NCI-H345 (cell line): ENCODE measurements at places on chromosomes 1 and 21.

DNA sequence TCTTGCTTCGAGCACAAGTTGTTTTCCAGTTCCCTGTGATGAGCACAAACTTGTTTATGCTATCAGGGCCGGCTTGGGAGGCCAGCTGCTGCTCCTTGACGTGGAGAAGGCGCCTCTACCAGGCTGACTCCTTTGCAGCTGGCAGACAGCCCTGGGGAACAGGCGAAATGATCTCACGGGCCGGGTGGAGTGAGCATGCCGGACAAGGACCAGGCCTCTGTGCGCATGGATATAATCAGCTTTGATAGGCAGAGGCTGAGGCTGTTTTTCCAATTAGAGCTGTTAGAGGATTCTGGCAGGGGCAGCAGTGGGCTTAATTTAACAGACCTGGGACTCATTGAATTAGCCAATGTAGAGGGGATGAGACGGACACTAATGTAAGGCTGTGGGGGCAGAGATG lies 38.9 kb downstream of the FAM163A start:
- no peak for DNase-seq

DNA sequence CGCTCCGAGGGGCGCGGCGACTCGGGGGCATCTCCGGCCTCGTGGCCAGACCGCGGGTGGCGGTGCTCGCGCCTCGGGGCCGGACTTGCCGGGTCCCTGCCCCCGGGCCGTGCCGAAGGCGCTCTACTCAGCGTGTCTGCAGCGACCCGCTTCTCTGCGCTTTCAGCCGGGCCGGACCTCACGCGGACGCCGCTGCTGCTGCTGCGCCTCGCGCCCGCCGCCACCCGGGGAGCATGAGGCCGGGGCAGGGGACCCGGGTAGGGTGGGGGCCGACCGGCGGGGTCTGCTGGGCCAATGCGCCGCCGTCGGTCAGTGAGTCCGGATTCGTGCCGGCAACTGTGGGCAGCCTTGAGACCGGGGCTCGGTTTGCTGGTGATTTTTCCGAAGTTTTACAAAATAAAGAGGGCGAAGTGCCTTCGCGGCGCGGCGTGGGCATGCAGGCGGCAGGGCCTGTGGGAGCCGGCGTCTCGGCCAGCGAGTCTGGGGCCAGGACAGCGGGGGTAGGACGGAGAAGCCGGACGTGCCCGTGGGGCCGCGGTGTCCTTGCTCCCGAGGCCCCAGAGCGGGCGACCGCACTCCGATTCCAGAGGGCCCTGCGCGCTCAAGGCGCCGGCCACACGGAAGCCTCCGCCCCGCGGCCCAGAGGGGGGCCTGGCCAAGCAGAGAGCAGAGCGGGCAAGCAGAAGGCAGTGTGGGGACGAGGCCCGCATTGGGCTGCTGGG lies 749 bp downstream of the FAM163A start:
- DNase-seq = peak; percentile 21

GRCh38 chr1:107964336-107965109 lies 457 bp downstream of the VAV3 start:
- DNase-seq = peak; percentile 48

DNA sequence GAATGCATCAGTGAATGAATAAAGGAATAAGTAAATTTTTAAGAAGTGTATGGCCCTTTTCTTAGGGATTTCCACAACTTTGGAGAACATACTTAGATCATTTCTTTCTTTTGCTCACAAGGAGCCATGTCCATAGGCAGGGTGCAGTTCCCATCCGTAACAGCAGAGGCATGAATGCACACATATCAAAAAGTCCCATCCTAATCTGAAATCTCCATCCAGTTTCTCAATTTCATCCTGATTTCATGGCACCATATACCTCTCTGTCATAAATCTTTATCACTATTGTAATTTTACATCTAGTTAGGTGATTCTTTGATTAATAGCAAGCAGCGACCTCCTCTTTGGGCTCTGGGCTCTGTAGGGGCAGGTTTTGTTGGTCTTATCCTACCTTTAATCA lies 359.2 kb downstream of the RRAGC start:
- no peak for DNase-seq

GRCh38 chr1:119603695-119604094 lies 44.4 kb downstream of the ZNF697 start:
- no peak for DNase-seq

- no peak for DNase-seq
Measured at GRCh38 chr1:27418326-27419185, 26.1 kb downstream of the GPR3 start.

DNA sequence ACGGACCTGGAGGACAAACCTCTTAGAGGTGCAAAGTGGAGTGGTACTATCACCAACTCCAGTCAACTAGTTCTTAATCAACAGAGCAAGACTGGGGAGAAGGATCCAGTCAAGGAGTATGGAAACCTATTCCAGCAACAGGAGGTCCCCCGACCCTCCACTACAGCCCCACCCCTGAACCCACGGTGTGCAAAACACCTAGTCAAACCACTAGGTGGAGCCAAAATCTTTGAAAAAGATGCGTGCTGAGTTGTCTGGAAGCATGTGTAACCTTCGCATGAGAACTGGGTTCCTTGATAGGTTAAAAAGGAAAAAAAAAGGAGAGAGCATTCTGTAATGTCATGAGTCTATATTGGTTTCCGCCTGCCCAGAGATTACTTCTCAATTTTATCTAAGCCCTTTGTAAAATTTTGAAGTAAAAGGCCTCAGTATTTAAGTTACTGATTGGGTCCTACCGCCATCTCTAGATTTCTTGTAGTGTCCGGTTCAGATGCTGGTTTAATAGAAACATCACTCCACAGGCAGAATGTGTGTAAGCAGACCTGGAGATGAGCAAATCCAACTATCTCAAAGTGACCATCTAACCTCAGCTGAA lies 81.9 kb upstream of the HAO2 start:
- peak; percentile 57 for DNase-seq

- DNase-seq = no peak
Measured at GRCh38 chr1:22137004-22137720, 5.7 kb downstream of the WNT4 start.

- DNase-seq = no peak
Measured at GRCh38 chr21:8993284-8993942, 1528.0 kb upstream of the TPTE start.

DNA sequence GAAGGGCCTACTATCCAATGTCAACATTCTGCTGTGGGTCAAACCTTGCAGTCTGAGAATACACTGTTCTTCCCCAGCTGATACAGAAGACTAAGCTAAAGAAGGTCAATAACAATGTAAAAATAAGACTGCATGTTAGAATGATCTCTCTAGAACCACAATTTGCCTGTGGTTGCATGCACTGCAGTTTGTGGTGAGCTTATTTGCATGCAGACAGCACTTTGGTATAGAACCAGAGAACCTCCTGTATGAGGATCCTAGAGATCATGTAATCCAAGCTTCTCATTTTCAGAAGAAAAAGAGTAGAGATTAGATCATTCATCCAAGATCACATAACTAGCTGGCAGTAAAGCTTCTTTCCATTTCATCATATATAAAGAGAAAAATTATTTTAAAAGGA lies 15.8 kb downstream of the SYNJ1 start:
- no peak for DNase-seq

DNA sequence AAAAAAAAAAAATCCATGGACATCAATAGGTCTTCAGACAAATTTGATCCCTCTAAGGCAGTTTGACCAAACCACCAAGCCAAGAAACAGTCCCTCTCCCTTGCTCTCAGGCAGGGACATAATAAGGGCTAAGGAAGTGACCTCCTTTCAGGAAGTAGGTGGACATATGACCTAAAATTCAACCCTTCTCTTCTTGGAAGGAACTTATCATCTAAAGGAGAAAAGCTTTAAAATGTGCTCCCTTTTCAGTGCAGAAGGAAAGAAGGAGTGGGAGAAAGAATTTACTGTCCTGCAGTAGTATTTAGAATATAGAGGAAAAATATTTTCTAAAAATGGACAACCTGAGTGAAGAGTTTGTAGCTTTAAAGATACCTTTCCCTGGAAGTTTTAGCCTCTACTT lies 118.1 kb downstream of the DTL start:
- DNase-seq = no peak

- no peak for DNase-seq
Measured at GRCh38 chr21:44456214-44456914, 1.1 kb downstream of the LRRC3 start.

DNA sequence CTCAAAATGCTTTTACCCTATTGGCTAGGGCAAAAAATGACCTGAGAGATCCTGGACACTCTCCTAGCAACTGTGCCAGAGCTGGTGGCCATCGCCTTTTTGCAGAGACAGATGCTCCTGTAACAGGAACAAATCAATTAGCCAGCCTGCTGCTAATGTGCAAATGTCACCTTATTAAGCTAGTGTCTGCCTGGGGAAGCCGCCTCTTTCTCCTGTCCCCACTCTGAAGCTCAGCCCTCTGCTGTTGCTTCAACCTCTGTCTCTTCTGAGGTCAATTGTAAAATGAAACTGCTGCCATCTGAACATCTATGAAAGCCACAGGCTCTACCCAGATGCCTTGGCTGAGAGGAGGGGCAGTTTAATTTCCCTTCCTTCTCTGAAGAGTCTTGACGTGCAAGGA lies 85.5 kb upstream of the CACNA1E start:
- no peak for DNase-seq

DNA sequence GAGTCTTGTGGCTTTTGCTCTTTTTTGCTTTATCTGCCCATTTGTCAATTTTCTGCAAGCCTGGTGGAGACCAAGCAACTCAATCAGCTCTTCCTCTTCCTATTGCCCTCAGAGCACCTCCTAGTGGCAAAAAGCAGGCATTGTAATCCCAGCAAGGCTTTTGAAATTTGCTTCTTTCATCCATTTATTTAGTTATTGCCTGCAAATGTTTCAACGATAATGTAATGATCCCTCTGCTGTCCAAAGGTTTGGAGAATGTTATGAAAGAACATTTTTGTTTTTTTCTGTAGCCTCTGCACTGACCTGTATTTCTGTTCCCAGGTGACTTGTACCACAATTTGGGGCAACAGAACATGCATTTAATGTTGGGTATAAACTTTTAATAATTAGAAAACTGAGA lies 127.8 kb downstream of the GABPA start:
- DNase-seq = peak; percentile 5

DNA sequence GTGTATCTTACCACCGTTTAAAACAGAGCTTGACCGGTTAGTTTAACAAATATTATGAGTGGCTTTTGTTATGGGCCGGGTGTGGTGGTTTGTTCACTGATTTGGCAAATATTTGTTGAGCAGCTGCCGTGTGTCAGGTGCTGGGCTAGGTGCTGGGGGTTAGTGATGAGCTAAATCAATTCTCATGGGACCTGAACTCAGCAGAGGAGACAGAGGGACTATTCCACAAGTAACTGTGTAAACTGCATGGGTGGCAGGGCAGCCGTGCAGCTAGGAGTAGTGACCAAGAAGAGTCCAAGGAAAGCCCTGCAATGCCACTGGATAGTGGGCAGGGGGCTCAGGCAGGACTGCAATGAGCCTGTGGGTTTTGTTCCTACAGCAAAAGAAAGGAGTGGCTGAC lies 11.2 kb upstream of the C2CD2 start:
- DNase-seq = no peak

GRCh38 chr1:180215856-180216625 lies 14.0 kb upstream of the LHX4 start:
- DNase-seq = no peak

DNA sequence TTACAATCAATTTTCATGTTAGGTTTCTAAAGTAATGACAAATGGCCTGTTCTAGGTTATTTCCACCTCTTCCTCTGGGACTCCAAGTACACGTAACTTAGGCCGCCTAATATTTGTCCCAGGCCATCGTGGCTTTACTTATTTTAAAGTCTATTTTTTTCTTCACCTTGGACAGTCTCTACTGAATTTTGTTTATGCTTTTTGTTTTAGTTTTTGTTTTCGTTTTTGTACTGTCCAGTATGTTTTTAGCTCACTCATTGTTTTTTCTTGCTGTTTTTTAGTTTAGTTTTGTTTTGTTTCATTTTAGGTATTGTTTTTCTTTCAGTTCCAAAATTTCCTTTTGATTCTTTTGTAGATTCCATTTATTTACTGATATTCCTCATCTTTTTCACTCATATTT lies 187.7 kb upstream of the RNPC3 start:
- no peak for DNase-seq

DNA sequence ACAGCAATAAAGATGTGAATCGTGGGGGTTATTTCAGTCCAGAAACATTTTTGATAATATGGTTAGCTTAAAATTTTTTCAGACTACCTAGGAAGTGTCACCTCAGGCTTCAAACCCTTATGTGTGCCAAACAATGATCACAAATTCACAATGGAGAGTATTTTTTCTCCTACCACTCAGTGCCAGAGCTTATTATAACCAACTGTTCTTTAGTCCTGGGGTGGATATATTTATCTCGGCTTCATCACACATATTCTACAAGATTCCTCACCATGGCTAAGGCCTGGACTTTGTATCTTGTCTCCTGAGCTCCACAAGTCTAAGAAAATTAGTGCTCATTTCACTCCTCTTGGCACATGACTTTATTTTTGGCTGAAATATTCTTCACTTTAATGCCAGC lies 629.1 kb downstream of the RWDD3 start:
- DNase-seq = no peak

DNA sequence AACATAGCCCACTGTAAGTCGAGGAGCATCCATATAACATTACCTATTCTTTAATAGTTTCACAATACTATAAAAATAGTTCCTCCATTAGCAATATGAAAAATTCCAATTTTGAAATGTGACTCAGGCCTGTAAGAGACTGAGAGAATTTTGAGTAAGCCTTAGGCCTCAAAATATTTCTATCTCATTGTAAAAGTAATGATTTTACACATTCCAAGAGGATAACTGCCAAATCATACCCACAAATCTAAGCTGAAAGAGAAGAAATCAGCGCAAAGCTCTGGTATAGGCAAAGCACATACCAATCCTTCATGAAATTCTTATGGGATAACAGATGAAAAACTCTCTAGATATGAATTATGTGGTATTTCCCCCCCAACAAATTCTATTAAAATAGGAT lies 144.1 kb downstream of the CDC42BPA start:
- DNase-seq = no peak

DNA sequence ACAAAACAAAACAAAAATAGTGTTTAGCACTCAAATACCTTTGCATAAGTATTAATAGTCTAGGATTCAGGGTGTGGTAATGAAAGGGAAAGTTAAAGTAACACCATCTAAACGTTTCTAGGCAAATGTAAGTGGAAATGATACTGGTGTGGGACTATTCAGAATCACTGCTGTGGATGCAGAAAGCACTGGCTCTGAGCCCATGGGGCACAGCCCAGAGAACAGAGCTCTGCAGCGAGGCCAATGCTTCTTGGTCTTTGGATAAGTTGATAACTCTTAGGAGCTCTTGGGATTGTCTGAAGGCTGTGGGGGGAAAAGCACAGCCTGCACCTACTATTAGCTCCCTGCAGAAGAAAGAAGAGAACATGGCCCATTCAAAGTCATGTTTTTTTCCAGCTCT lies 21.4 kb upstream of the DNM3 start:
- no peak for DNase-seq

- no peak for DNase-seq
Measured at GRCh38 chr1:96364576-96364975, 357.0 kb upstream of the PTBP2 start.

GRCh38 chr1:31663622-31664452 lies 19.2 kb upstream of the PEF1 start:
- peak; percentile 36 for DNase-seq

GRCh38 chr1:219358080-219358479 lies 184.4 kb downstream of the LYPLAL1 start:
- no peak for DNase-seq
